ENCODE measurements at places on chromosomes 16 and 17.

DNA sequence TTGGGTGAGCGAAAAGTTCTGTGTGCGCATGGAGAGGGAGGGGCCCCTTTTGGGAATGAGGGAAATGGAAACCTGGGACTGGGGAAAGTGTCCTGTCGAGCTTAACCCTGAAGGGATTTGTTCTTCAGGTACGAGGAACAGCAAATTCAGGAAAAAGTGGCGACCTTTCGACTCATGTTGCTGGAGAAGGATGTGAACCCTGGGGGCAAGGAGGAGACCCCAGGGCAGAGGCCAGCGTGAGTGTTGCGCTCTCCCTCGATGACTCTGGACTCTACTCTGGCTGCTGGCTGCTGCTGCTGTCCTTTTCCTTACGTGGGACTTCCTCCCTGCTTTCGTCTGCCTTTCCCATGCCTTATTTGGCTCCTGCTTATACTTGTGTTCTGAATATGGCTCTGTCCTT is 4.9 kb downstream of the SRRM2 start:
- DNase-seq: no peak

- DNase-seq: no peak
Observed at GRCh38 chr17:39306509-39307212, 80.9 kb upstream of the STAC2 start.

DNA sequence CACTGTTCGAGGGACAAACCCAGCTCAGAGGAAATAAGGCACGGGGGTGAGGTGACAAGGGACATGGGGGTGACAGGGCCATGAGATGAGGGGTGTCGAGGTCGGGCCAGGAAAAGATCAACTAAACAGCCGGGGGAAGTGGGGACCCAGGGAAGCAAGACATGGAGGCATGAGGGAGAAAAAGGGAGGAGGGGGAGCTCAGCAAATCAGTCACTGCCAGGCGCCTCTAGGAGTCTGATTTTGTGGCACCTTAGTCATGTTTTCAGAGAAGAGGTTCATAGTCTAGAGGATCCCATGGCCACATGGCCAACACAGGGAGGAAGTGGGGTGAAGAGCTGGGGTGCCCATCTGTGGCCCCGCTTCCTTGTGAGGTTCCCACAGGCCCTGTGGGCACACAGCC is 814.5 kb downstream of the KCNJ18 start:
- DNase-seq: no peak

DNA sequence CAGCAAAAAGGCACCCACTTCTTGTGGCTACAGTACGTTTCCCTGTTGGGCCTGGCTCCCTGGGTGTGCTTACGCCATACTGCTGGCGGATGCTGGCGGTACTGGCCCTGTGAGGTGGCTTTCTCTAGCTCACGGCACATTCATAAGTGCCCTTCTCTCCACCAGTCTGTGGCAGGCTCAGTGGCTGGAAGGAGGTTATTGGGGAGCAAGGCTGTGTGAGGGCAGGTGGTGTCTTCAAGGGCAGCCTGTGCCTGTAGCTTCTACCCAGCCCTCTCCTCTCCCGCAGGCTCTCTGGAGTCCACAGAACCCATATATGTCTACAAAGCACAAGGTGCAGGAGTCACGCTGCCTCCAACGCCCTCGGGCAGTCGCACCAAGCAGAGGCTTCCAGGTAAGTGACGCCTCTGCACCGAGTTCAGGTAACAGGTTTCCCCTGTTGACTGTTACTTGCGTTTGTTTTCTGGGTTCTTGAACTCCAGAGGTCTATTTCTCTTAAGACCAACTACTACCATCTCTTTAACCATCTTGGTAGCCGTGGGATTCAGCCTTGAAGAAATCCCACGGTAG is 20.6 kb downstream of the NTAN1 start:
- DNase-seq: no peak

GRCh38 chr17:77312061-77312701 is 171.4 kb downstream of the SEC14L1 start:
- no peak for DNase-seq

- no peak for DNase-seq
Observed at GRCh38 chr17:27585153-27585681, 45.8 kb upstream of the LGALS9 start.

GRCh38 chr17:74387365-74388218 is 20.3 kb downstream of the GPR142 start:
- no peak for DNase-seq

DNA sequence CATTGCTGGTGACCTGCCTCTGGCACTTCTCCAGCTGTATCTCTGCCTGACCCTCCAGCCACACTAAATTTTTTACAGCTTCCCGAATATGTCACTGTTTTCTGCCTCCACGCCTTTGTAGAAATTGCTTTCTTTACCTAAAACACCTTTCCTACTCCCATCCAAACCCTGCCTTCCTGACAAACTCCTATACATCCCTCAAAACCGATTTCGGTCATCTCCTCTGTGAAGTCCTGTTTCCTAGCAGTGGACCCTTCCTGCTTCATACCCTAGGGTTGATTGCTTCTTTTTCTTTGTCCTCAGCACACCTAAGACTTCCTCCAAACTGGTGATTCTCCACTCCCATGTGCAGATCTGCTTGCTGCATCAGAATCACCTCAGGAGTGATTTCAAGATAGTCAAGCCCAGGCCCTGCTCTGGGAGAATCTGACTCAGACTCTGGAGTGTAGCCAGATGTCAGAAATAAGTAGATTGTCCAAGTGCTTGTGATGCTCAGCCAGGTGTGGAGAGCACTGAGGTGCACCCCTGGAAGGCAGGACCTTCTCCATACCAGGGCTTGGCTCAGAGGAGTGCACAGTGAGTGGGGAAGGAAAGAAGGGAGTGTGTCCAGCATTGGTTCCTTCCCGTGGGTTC is 184.2 kb downstream of the COPRS start:
- no peak for DNase-seq

Data from NCI-H510A (cell line).